Dermis microvascular lymphatic vessel endothelial cell (primary cell): ENCODE measurements at places on chromosomes 6 and 20. TPM values are rescaled to one million over a fixed set of nuclear protein-coding genes. Genes with fewer than 3 reads are reported as not detected.

The SLC35D3 gene
- total RNA-seq = not detected in 2 replicates

The CRIP3 gene
- total RNA-seq = not detected in 2 replicates

The APOM gene
- 0.39 and 0.51 TPM in 2 replicates for total RNA-seq

The IL20RA gene
- 0.26 and 1.1 TPM in 2 replicates for total RNA-seq

The MACROD2 gene
- total RNA-seq = 0.13 and 0.25 TPM in 2 replicates

The L3MBTL3 gene
- 35.5 and 39.2 TPM in 2 replicates for total RNA-seq

The EPHA7 gene
- under 0.01 TPM in 2 replicates for total RNA-seq

The KIFC1 gene
- 9.9 and 16.7 TPM in 2 replicates for total RNA-seq

The TRIM38 gene
- total RNA-seq = 4.7 and 6.3 TPM in 2 replicates

The SLC17A2 gene
- total RNA-seq = not detected in 2 replicates

The GSTA2 gene
- not detected in 2 replicates for total RNA-seq

The IL17F gene
- total RNA-seq = not detected in 2 replicates

The ETV7 gene
- total RNA-seq = 0.13 TPM in 2 replicates

The NEDD9 gene
- total RNA-seq = 51.6 and 85.7 TPM in 2 replicates

The CD40 gene
- total RNA-seq = 9.1 and 10.9 TPM in 2 replicates

The XRN2 gene
- total RNA-seq = 69.9 and 71.1 TPM in 2 replicates
